ENCODE measurements at places on chromosomes 4 and X.

- DNase-seq, result peak; percentile 23
Measured at GRCh38 chr4:74267998-74268606, 40.2 kb upstream of the EPGN start.

DNA sequence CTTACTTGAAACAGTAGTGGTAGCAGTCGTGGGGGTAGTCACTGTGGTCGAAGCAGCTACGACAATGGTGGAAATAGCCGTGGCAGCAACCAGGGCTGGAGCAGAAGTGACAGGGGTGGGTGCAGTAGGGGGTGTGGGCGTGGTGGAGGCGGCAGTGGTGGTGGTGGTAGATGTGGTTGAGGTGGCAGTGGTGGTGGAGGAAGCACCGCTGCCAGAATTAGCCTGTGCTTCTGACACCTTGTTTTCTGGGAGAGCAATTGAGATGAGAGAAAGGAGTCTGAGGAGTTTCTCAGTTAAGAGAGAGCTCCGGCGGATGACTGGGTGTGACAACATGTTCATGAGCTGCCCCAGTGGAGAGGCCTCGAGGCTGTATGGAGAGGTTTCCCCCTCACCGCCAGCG is 113.5 kb upstream of the HSD17B10 start:
- DNase-seq, result no peak

GRCh38 chr4:73098016-73098415 is 28.5 kb upstream of the COX18 start:
- DNase-seq, result no peak

GRCh38 chrX:39985071-39985470 is 112.7 kb downstream of the BCOR start:
- DNase-seq, result no peak

DNA sequence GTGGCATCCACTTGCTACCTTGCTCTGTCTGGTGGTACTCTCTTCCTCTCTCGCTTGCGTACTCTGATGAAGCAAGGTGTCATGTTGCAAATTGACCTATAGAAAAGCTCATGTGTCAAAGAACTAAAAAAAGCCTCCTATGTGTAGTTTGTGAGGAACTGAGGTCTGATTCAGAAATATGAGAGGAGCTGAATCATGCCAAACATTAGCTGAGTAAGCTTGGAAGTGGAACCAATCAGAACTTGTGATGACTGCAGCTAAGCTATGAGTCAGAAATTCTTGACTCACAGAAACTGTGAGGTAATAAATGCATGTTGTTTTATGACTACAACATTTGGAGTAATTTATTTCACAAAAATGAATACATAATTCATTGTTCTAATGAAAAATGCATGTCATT is 2138.8 kb downstream of the PCDH7 start:
- DNase-seq, result peak; percentile 6

- DNase-seq, result no peak
Measured at GRCh38 chr4:53003959-53004358, 141.8 kb downstream of the RASL11B start.

- no peak for DNase-seq
Measured at GRCh38 chr4:140268186-140268841, 105.1 kb upstream of the SCOC start.

Measured in inflammatory macrophage treated with lipopolysaccharide for 4 hours (primary cell).